ENCODE measurements at places on chromosomes 5 and 9.

DNA sequence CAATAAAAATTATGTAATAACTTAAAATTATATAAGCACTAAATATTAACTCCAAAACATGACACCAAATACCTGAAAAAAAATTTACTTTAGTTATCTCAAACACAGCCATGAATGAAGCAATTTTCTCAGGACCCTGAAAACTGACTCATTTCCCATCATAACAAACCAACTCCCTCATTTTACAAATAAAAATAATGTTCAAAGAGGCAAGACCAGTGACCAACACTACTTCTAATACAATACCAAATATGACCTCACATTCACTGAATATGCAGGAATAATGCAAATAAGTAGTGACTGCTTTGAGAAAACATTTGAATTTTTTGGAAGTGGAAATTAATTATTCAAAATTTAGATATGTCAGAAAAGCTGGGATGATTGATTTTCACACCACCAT lies 21.6 kb downstream of the FBLL1 start:
- no peak for DNase-seq

DNA sequence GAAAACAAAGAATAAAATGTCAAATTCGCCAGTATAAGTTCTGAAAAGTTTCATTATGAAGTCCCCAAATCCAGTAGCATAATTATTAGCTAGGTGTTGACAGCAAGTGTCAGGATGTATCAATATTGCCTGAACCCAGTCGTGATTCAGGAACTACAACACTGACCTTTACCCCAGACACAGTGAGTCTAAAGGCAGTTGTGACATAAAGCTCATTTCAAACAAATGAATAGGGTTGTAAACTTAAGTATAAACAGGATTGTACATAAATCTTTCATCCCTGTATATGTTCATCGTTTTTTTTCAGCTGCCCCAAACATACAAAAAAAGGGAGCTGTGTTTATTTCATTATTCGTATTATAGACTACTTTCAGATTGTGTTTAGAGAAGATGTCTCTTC lies 385.7 kb downstream of the PLK2 start:
- DNase-seq: no peak

DNA sequence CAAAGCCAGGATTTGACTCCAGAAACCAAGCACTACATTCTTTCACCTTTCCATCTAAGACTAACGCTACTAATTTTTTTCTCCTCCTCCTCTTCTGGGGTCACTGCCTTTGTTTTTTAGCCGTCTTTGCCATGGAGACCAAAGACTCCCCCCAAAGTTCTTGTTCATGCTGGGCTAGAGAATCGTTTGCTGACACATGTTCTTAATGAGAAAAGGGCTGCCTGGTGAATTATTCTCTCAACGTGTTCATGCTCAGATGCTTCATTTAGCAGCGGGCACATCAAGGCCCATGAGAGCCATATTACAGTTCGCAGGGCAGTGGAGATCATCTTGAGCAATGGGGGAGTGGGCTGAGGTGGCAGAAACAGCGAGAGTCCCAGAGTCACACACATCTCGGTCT lies 134.9 kb downstream of the SLIT3 start:
- DNase-seq: no peak

GRCh38 chr5:171701100-171701541 lies 84.5 kb upstream of the SMIM23 start:
- DNase-seq: no peak

- no peak for DNase-seq
Measured at GRCh38 chr5:540906-541538, 16.8 kb upstream of the SLC9A3 start.

GRCh38 chr5:132464156-132464939 lies 26.2 kb downstream of the IRF1 start:
- no peak for DNase-seq

- DNase-seq: no peak
Measured at GRCh38 chr9:3908731-3909130, 382.9 kb upstream of the RFX3 start.
